ENCODE measurements at places on chromosomes 2 and 18.

DNA sequence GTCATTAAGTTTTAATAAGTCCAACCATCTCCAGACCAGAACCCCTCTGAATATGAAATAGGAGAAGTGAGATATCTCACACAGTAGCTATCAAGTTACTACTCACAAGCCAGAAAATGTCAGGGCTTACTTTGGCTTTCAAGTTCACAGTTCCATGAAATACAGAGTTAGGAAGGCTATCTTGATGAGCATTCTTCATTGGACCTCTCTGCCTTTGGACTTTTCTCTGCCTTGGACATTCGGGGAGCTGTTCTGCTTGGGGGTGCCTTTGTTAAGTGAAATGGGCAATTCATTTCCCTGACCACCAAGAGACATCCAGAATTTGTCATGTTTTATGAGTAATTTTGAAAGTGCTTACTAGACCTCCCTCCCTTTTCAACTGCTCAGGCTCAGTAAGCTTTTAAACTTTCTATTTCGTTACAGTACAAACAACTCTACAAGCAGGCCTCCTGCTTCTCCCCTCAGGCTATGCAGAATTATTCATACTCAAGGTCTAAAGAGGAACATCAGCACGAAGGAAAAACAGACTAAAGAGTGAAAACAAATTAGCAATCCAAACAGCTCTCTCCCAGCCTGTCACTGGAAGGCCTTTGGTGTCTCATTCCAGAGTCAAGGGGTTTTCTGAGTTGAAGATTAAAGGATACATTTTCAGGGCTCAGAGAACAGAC lies 95.3 kb downstream of the MREG start:
- DNase-seq = no peak

DNA sequence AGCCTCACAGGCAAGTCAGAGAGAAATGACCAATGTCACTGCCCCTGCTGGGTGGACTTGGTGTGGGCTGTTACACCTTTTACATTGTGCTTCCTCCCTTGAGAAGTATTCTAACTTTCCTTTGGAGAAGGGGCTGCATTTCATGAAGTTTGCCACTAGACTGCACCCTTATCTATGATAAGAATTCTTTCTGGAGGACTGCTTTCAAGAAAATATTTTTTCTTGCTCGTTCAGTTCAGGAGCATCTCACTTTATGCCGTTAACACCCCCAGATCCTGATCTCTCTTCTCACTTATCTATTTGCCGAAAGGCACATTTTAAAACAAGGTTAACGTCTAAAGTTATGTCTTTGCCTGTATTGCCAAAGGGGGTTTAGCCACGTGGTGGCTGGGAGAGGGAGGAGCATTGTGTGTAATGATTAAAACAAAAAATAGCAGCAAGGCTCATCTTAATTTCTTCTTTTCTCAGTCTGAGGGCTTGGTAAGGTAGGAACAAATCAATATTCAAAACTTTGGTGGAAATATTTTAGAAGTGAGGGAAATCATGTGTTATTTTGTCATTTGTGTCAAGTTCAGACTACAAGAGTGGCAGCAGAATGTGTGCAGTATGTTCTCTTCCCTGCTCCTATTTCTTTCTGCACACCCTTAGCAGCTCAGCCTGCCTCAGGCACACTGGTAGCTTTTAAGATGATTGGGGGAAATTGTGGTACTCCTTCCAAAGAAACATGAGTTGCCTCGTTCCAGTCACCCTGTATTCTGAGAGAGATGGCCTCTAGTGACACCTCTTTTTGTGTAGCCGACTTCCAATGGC lies 1.6 kb upstream of the IGFBP5 start:
- no peak for DNase-seq

DNA sequence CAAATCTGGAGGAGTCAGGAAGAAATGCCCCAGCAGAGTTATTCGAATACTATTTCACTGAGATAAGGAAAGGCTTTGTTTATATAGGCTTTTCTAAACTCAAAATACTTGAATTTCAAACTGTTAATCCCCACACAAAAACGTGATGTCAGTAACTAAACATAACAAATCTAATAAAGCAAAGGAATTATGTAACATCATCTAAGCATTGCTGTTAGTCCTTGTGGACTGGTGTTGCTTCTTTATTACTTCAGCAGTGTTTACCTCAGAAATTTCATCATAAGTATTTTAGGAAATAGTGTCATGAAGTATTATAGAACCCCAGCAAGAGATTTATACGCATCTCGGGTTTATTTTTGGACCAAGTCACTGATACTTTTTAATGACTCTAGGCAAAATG lies 19.7 kb upstream of the SANBR start:
- DNase-seq = no peak

- no peak for DNase-seq
Measured at GRCh38 chr2:32136097-32136496, 29.6 kb upstream of the SLC30A6 start.

DNA sequence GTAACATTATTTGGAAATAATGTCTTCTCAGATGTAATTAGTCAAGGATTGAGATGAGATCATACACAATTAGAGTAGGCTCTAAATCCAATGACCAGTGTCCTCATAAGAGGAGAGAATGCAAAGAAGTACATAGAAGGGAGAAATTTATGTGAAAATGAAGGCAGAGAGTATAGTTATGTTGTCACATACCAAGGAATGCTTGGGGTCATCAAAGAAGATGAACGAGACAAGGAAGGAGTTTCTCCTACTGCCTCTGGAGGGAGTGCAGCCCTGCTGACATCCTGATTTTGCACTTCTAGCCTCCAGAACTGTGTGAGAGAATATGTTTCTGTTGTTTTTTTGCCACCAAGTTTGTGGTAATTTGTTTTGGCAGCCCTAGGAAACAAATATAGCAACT lies 100.1 kb downstream of the GALNT13 start:
- no peak for DNase-seq

- no peak for DNase-seq
Measured at GRCh38 chr18:10289251-10289650, 165.2 kb upstream of the APCDD1 start.

DNA sequence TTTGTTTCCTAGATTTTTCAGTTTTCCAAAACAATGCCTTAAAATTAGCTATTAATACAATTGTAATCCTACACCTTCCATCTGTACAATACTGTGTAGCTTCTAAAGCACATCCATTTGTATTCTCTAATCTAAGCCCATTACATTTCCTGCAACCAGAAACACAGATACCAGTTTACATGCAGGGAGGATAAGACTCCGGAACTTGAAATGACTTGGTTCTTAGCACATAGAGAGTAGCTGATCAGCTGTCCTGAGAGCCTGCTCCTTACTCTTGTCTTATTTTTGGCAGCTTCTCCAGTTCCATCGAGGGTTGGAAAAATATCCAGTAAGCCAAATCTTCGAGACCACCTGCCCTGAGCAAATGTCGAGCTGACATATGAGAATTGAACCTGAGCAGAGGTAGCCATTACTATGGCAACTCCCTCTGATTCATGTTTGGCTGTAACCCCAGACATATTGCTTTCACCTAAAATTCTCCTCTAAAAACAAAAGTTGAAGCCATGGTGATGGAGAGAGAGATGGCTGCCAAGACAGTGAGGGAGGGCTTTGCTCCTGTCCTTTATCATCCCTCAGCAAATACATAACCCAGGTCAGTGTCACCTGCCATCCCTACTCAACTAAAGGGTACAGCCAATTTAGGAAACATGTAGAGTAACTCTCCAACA lies 542.8 kb downstream of the IRS1 start:
- DNase-seq = no peak

- DNase-seq = no peak
Measured at GRCh38 chr2:234818937-234819336, 132.9 kb upstream of the SH3BP4 start.

DNA sequence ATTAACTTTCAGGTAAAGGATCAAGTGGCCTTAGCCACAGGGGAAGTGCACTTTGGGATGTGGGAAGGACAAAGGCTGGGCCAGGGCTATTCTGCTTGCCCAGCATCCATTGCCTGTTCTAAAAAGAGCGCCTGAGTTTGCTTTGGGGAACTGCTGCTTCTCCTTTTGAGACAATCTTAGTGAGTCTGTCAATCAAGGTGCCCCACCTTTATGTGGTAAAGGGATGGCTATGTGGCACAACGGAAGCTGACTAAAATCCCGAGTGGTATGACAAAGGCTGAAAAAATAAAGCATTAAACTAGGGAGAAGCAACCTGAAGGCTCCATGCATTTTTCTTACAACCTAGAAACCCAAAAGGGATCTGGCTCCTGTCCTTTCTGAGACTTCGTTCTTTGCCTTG lies 540.5 kb downstream of the SLC4A3 start:
- no peak for DNase-seq

GRCh38 chr2:57450170-57450569 lies 596.4 kb upstream of the VRK2 start:
- no peak for DNase-seq
